ENCODE measurements at places on chromosomes 1 and 21. TPM values are rescaled to one million over a fixed set of nuclear protein-coding genes. Genes with fewer than 3 reads are reported as not detected.

A3GALT2 gene
- total RNA-seq: 0.91 TPM

PHLDA3 gene
- total RNA-seq: 211 TPM

DNA sequence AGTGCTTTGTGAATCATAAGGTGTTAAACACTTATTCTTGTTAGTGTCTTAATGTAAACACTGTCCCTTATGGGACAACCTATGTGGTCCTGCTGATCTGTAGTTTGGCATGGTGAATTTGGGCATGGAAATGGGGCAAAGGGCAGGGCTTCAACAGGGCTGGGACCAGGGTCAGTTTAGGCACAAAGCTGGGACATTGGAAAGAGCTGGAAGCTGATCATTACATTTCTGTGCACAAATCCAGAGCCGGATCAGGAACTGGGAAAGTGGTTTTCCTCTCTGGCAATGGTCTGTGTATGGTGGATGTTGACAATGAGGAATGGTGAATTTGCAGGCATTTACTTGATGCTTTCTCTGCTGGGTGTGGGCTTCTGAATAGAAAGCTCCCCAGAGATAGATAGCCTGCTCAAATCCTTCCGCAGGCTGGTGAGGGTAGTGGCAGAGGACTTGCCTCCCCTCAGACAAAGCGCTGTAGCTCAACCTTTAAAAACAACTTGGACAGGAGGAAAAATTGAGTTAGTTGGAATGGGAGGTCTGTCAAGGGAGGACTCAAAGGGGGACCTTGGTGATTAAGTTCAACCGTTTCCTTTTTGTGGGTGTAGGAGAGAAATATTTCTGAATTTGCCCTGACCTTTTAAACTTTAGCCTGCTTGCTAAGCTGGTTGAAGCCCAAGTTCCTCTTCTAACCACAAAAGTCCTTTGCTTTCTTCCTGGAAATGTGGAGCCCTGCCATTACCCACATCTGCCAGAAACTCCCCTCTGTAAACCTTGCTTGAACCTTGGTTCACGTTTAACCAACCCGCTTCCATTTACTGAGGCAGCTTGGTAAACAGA is 35.3 kb downstream of the HLX start:
- DNase-seq: no peak

DNA sequence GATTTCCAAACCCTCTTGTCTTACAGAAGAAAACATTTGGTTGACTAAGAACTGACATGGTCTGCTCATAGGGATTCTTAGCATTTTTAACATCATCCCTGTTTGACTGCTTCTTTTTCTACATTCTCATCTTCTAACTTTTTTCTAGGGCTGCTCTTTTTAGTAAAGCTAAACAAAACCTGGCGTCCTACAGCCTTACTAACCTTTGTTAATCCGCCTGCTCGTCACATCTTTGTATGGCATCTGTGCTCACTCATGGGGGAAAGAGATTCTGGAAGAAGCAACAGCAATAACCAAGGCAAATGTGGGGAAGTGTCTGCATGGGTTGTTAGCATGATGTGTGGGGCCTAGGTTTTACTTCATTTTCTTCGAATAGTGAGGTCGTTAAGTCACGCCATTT is 92.0 kb downstream of the KIF1B start:
- DNase-seq: no peak

Data from upper lobe of left lung (tissue), 6 donors.